Stimulated activated CD4-positive, alpha-beta T cell treated with anti-CD3 and anti-CD28 coated beads, Interleukin-1b, Interleukin-23, amount 100 ng/mL, for 1 hour (primary cell): ENCODE measurements at places on chromosomes 6 and 20.

- no peak for DNase-seq
Observed at GRCh38 chr6:87588756-87589407, 905 bp downstream of the RARS2 start.

GRCh38 chr6:142242269-142242668 is 59.5 kb upstream of the ADGRG6 start:
- no peak for DNase-seq

GRCh38 chr20:12383821-12384220 is 466.1 kb downstream of the BTBD3 start:
- no peak for DNase-seq

DNA sequence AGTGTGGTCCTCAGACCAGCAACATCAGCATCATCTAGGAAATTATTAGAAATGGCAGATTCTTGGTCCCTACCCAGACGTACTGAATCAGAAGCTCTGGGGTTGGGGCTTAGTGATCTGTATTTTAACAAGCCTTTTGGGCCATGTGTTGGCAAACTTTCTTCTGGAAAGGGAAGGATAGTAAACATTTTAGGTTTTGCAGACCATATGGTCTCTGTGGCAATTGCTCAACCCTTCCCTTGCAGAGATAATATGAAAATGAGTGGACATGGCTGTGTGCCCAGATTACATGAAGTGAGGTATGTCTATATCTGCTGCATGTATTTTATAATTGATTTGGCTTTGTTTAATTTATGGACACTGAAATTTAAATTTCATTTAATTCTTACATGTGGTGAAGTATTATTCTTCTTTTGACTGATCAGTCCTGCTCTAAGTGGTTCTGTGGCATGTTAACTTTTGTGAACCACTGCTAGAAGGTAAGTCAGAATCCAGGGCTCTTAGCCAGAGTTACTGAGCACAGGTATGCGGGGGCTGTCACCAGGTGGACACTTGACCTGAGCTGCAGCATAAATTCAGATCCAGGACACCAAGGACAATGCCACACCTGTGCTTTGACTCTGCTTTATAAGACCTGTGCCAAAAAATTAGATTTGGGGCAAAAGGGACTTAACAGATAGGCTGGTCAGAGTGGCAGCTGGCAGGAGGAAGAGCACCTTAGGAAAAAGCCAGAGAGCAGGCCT is 43.2 kb downstream of the LY86 start:
- DNase-seq, result no peak

DNA sequence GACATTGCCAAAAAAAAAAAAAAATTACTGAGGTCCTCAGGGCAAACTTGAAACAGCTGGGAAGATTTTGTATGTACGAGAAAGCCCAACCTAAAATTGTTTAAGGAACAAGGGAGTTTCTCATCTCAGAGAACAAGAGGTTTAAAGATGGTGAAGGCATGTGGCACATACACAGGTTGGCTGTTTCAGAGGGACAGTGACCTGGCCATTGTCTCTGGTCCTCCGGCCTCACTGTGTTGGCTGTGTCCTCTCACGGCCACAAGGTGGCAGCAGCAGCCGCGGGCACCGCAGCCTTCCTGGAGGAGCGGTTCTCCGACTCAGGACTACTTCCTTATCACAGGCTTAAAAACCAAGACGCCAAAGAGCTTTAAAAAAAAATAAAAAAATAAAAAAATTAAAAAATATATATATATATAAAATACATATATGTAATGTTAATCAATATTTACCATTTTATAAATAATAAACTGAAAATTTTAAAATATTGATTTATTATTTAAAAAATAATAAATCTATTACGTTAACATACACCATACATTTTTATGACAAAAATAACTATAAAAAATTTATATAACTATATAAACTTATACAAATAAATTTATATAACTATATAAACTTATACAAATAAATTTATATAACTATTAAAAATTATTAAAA is 52.8 kb downstream of the GTF2H5 start:
- DNase-seq, result peak; percentile 42
